ENCODE measurements at places on chromosomes 11 and 22. TPM values are rescaled to one million over a fixed set of nuclear protein-coding genes. Genes with fewer than 3 reads are reported as not detected.

Gene UPK3A
- total RNA-seq, result not detected

DNA sequence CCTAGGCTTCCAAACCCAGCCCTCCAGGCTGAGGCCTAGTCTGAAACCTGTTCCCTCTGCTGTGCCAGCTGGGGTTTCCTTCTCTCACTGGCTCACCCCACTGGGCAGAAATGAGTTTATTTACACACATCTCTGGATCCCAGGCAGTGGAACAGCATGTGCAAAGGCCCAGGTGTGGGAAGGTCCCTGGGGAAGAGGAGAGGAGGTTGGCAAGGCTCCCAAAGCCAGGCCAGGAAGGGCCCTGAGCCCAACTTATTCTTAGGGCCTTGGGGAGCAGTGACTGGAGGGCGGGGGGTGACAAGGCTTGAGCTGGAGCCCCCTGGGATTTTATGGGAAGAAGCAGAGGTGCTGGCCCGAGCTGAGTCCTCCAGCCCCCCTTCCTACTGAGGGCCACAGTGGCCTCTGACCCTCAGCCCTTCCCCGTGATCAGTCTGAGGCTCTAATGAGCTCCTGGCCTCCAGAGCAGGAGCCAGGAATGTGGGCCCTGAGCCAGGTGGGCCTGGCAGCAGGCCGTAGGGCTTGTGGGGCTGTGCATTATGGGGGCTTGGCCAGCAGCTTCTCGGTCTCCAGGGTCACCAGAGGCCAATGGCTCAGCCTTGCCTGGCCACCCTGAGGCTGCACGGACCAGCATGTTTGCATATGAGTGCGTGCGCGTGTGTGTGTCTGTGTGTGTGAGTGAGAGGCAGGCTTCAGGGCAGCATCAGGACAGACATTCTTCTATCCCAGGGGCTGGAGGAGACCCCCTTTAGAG lies 2.9 kb downstream of the MYO7A start:
- peaks cover 18% of the 10 kb centered on the region for H3K4me1 ChIP-seq
- H3K27ac ChIP-seq, result no peak overlapping the region
- H3K36me3 ChIP-seq, result no peaks in the 10 kb centered on the region
- no peaks in the 10 kb centered on the region for H3K27me3 ChIP-seq

DNA sequence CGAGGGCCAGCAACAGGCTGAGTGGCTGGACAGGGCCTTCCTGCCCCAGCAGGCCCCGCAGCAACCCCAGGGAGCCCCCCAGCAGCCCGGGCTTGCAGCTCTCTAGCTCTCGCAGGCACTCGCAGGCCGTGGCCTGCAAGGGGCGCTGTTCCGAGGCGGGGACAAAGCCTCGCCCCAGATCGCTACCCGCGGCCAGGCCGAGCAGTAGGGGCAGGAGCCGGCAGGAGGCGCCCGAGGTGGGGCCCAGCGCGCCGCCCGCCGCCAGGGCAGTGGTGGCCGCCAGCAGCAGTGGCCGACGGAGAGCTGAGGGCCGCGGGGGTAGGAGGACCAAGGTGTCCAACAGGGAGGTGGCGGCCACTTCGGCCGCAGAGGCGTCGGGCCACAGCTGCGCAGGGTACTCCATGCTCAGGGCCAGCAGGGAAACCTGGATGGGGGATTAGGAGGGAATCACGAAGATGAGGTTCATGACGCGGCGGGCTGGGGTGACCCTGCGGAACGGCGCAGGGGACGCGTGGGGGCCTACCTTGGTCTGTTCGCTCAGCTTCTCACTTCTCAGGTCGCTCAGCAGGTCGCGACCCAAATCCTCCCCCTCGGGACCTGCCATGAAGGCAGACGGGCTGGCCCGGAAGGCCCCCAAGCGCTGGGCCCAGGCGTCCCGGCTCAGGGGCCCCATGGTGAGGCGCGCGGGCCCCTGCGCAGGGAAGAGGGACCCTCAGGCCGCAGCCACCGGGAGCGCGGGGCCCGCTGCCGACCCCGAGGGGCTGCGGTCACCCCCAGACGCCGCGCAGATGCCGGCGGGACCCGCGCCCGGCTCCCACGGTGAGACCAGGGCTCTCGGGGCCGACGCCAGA lies 632 bp downstream of the AP5B1 start:
- DNase-seq, result peak; percentile 94
- H3K27me3 ChIP-seq, result peaks cover 8% of the 10 kb centered on the region
- peak overlapping the region; percentile 76 for H3K27ac ChIP-seq
- H3K4me3 ChIP-seq, result peak overlapping the region; percentile 95
- peaks cover 56% of the 10 kb centered on the region for H3K36me3 ChIP-seq

Gene LUZP2
- not detected for total RNA-seq

GRCh38 chr11:85893395-85893794 lies 38.2 kb downstream of the CCDC83 start:
- no peaks in the 10 kb centered on the region for H3K27me3 ChIP-seq
- no peaks in the 10 kb centered on the region for H3K36me3 ChIP-seq
- DNase-seq, result no peak
- peaks cover 15% of the 10 kb centered on the region for H3K4me1 ChIP-seq

DNA sequence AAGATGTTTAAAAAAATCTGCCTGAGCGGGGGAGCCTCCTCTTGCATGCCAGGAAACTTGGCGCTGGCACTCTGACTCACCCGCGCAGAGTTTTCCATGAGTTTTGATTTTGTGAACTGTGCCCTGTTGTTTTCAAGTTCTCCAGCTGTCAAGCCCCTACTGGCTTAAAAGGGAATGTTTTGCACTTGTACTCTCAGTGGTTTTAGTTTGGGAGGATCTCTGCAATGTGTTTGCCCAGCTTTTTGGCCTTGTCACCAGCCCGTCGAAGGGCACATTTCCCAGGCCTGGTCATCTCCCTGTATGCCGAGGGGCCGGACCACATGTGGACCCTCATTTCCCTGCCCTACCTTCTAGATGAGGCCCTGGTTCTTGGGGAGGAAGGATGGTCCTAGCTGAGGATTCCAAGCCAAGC lies 12.2 kb downstream of the MRGPRF start:
- peaks cover 54% of the 10 kb centered on the region for H3K4me1 ChIP-seq
- peak; percentile 96 for DNase-seq
- H3K4me3 ChIP-seq, result no peak overlapping the region

GRCh38 chr22:44153710-44154109 lies 27.0 kb upstream of the PARVG start:
- no peak for DNase-seq
- no peaks in the 10 kb centered on the region for H3K36me3 ChIP-seq
- no peak overlapping the region for H3K27ac ChIP-seq
- H3K4me3 ChIP-seq, result no peak overlapping the region

Data from SJSA1 (cell line).